ENCODE measurements at places on chromosomes 4 and X. TPM values are rescaled to one million over a fixed set of nuclear protein-coding genes. Genes with fewer than 3 reads are reported as not detected.

TCEAL7 gene
- total RNA-seq: 52.5 TPM

ZGRF1 gene
- total RNA-seq: 26.1 TPM

UCP1 gene
- total RNA-seq: not detected

STK32B gene
- 5.3 TPM for total RNA-seq

MGAT4D gene
- total RNA-seq: not detected

VEGFC gene
- 24.7 TPM for total RNA-seq

TMSB15B gene
- total RNA-seq: 7.6 TPM

EDA2R gene
- 9.2 TPM for total RNA-seq

GYPB gene
- not detected for total RNA-seq

SPANXC gene
- not detected for total RNA-seq

TSPAN7 gene
- 0.82 TPM for total RNA-seq

HTRA3 gene
- 9.6 TPM for total RNA-seq

GABRE gene
- 29.4 TPM for total RNA-seq

ACOX3 gene
- 22.3 TPM for total RNA-seq

Measured in fibroblast of the aortic adventitia (primary cell).